ENCODE measurements at places on chromosomes 6 and 20.

DNA sequence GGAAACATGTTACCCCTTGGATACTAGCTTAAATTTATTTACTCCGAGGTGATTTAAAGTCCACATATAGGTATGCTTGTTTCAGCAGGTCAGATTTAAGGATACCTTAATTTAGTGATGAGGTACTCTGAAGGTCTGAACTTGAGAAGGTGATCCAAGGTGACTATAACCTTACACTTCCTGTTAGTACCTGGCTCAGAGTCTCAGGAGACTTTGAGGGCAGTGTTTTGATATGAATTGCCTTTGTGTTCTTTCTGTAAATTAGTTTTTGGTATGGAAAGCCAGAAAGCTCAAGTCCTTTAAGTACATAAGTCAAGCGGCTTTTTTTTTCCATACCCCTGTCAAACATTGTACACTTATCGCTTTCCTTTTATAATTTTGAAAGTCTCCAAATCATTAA lies 489.0 kb downstream of the CDKAL1 start:
- DNase-seq: no peak

DNA sequence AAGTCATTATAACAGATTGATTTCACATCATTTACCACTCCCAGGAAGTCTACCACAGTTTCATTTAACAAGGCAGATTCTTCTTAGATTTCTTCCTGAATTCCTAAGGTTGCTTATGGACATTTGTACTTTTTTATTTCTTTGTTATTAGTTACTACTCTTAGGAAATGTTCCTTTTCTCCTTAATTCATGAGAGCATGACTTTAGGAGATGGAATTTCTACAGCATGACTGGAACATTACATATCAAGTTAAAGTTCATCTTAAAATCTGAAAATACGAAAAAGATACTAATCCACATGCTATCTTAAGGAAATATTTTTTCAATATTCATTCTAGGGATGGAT lies 22.3 kb downstream of the CNKSR3 start:
- no peak for DNase-seq

DNA sequence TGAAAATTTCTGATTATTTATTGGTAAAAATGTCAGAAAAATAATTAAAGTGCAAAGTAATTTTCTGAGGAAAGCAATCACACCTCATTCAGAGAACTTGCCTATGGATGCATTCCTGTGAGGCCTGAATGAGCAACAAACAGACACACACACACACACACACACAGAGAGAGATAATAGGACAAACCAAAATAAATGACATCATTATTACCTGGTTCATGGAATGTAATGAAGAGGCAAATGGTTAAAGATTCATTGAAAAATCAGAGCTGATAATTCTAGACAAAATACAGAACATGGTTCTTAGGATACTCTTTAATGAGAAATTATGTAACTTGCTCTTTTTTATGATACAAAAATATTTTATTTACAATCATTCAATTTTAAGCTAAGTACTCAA lies 490.6 kb upstream of the POU3F2 start:
- no peak for DNase-seq

GRCh38 chr6:46410334-46410953 lies 80.8 kb downstream of the RCAN2 start:
- no peak for DNase-seq

DNA sequence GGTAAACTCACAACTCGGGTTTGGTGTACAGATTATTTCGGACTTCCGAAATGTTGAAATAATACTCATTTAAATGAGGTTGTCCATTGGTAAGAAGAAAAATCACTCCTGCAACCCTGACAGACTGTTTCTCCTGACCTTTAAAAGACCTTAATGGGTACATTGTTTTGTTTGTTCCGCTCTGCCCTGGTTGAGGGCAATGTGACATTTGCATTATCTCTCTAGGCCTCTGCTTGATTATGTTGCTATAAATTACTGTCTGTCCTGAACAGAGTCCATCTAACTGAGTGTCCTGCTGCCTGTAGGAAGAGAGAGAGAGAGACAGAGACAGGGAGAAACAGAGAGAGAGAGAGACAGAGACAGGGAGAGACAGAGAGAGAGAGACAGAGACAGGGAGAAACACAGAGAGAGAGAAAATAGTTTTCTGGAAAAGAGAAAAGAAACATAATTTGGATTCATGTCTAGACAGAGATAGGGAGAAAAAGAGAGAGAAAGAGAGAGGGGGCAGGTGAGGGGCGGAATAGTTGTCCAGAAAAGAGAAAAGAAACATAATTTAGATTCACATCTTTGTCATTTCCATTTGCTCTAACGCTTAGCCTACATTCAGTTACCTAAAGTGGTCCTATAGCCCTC lies 83.2 kb downstream of the SHLD1 start:
- DNase-seq: no peak

GRCh38 chr6:147961481-147962141 lies 381.0 kb upstream of the SASH1 start:
- no peak for DNase-seq

DNA sequence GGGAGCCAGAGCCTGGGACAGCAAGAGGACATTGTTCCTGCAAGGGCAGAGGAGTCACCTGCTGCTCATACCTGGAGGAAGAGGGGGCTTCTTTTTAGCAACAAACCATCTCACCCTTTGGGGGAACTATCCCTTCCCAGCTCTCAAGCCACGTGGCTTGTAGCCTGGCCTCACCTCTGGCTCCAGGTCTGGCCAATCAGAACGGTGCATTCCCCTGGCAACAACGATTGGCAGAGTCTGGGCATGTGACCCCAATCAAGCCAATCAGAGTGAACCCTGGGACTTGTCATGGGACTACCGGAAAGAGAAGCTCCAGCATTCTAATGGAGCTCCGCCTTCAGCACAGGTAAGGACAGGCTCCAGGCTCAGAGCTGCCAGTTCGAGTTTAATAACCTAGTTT lies 33.6 kb downstream of the KCNB1 start:
- no peak for DNase-seq

- no peak for DNase-seq
These were observed 14.4 kb upstream of the FOXO3 start for GRCh38 chr6:108546079-108547049.

GRCh38 chr6:131717836-131718542 lies 7.2 kb upstream of the CTAGE9 start:
- no peak for DNase-seq

- no peak for DNase-seq
These were observed 4.1 kb downstream of the ZNFX1 start for GRCh38 chr20:49273696-49274277.

- peak; percentile 60 for DNase-seq
These were observed 2.8 kb upstream of the DIDO1 start for GRCh38 chr20:62929051-62929538.

DNA sequence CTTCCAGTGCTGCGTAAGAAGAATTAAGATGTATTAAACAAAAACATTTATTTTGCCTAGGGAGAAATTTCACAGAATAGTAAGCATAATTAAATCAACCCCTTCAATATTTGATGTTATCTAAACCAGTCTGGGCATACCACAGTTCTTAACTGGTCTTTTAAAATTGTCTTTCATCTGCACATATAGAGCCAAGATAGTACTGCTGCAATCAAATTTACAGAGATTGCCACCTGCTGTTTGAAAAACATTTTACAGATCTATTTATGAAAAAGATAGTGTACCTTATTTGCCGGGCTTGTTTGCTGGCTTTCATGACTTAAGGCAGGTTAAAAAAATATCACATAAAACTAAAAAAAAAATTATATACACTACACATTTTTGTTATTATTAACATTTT lies 323.2 kb downstream of the ADGRB3 start:
- DNase-seq: no peak

DNA sequence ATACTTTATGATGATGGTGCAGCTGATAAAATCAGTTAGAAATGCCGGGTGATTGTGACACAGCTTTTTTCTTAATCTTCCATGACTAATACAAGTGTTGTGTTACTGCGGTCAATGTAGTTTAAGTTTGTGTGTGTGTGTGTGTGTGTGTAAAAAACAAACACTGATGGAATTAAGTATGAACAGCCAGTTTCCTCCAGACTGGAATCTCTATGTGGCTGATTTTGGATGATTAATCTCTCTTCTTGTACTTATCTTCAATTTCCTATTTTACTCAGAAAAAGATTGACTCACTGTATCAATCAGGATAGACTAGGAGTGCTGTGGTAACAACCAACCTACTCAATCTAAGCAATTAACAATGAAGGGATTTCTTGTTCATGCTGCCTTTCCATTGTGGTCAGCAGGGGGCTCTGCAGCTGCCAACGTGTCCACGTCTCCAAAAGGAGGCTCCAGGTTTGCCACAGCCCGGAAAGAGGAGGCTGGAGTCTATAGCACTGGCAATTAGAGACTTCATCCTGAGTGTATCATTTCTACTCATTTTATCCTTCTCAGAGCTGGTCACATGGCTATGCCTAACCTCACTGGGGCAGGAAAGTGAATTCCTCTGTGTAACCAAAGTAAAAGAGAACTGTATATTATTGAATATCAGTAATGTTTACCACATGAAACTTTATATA lies 107.7 kb downstream of the CD109 start:
- DNase-seq: peak; percentile 1

- no peak for DNase-seq
These were observed 121.4 kb downstream of the BMP2 start for GRCh38 chr20:6888736-6889395.

DNA sequence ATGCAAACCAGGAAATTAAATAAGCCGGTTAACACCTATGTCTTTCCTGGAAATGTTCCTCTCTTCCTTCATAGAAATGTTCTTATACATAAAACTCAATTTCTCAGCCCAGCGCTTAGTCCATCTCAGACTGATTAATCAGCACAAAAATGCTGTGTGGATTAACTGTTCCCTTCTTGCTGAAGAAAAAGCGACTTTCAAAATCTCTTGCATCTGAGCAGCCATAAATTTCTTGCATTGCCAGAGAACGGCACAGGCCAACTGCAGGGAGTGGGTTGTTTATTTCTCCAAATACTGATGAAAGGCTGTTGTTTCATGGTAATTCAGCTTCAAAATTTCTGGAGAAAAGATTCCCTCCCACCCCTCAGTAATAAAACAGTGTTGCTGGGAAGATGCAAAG lies 517.6 kb downstream of the BTBD3 start:
- no peak for DNase-seq

DNA sequence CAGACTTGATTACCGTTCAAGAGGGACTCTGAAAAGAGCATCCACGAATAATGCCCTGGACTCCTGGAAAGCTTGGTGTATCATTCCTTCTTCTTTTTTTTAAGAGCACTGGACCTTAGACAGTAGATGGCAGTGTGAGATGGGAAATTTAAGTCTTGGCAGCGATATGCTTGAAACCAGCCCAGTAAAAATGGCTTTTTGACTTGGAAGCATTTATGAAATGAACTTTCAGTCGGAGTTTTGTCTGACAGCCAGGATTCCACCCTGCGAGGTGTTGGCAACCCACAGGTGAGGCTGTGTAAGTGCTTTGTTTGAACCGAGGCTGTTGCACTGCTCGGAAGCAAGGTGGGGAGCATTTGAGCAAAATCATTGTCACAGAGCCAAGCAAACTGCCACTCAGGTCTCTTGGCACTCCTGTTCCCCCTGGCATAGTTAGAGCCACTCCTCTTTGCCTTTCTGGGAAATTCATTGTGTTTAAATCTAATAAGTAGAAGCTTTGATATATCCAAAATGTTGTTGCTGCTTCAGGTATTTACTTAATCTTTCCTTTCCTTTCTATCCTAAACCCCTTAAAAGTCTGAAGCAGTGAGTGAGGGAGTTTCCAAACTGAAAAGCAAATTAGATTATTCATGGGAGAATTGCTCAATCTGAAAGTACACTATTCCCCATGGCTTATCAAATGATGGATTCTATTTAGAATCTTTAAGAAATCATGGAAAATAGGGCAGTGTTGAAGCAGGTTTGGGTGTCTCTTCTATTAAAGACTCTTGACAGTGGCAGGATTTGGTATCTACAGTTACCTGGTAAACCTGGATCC lies 272.8 kb upstream of the SLC35B3 start:
- no peak for DNase-seq

- no peak for DNase-seq
These were observed 3.6 kb downstream of the EPB41L2 start for GRCh38 chr6:131059486-131059885.

- DNase-seq: no peak
These were observed 277.7 kb upstream of the QKI start for GRCh38 chr6:163136681-163137397.

- DNase-seq: no peak
These were observed 43.0 kb upstream of the CCND3 start for GRCh38 chr6:41984623-41985022.

GRCh38 chr6:16819752-16820151 lies 58.5 kb upstream of the ATXN1 start:
- DNase-seq: no peak

GRCh38 chr6:154404791-154405400 lies 48.3 kb upstream of the IPCEF1 start:
- DNase-seq: no peak

GRCh38 chr20:34560141-34560523 lies 1.6 kb downstream of the MAP1LC3A start:
- no peak for DNase-seq

All from T-cell (primary cell).